Upper lobe of right lung (tissue), 1 donor: ENCODE measurements at places on chromosomes 7 and 10. TPM values are rescaled to one million over a fixed set of nuclear protein-coding genes. Genes with fewer than 3 reads are reported as not detected.
A peak's percentile ranks its signal among the peaks of the same experiment; 100 is the strongest.

DNA sequence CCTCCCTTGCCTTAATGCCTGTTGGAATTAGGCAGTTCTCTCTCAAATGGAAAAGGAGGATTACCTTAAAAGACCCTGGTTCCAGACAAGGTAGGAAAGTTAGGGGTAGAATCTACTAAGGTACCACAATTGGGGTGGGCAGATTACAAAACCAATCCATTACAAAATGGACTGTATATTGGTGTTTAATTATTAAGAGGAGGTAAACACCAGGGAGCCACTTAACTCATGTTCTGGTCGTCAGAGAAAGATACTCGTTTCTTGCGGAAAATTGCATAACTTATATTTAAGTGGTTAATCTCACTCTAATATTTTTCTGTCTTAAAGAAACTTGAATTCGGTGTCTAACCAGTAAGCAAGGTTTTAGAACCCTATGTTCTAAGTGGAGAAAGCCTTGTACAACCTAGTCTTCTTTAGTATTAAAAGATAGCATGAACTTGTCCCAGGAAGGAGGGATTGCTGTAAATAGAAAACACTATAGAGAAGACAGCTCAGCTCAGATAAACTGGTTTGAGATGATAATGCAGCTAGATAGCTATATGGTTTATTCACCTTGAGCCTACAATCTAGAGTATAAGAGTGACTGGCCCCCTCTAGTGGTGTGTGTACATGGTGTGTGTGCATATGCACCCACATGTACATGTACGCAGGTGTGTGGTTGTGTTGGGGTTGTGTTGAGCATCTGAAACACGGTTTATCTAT, 58.0 kb upstream of the STRIP2 start:
- H3K36me3 ChIP-seq: peaks cover 11% of the 10 kb centered on the region
- H3K27me3 ChIP-seq: no peaks in the 10 kb centered on the region
- H3K4me1 ChIP-seq: peaks cover 5% of the 10 kb centered on the region

Gene PNLIPRP3
- total RNA-seq: 0.20 TPM

GRCh38 chr10:21368022-21368582, 157.4 kb downstream of the SKIDA1 start:
- H3K36me3 ChIP-seq: no peaks in the 10 kb centered on the region
- DNase-seq: no peak
- H3K4me1 ChIP-seq: peaks cover 20% of the 10 kb centered on the region
- no peaks in the 10 kb centered on the region for H3K27me3 ChIP-seq

DNA sequence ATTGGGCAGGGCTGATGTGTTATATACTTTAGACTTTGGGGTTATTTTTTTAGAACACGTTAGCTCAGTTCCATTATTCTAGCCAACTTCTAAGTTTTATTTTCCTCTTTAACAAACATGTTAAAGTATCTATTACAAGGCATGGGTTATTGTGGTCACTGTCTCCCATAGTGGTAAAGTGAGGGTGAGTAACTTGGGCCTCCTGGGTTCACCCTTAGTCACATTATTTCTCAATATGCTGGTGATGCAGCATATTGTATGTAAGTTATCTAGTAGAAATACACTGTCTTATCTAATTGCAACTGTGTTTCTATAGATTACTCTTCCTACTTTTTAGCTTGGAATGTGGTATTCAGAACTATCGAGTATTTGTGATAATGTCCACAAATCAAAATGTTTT, 65.9 kb downstream of the BBS9 start:
- H3K36me3 ChIP-seq: no peaks in the 10 kb centered on the region
- no peak for DNase-seq
- H3K27me3 ChIP-seq: no peaks in the 10 kb centered on the region
- H3K4me1 ChIP-seq: peaks cover 2% of the 10 kb centered on the region

GRCh38 chr7:152602962-152603361, 73.0 kb downstream of the XRCC2 start:
- H3K4me1 ChIP-seq: no peaks in the 10 kb centered on the region
- H3K27ac ChIP-seq: no peak overlapping the region
- H3K27me3 ChIP-seq: no peaks in the 10 kb centered on the region
- DNase-seq: no peak

- no peak overlapping the region for H3K27ac ChIP-seq
- H3K4me1 ChIP-seq: peaks cover 9% of the 10 kb centered on the region
- H3K4me3 ChIP-seq: no peak overlapping the region
- no peaks in the 10 kb centered on the region for H3K36me3 ChIP-seq
- no peaks in the 10 kb centered on the region for H3K27me3 ChIP-seq
These were observed 38.2 kb downstream of the WNT2 start for GRCh38 chr7:117284692-117285091.

GRCh38 chr7:4784799-4785198, 9.4 kb downstream of the AP5Z1 start:
- H3K27me3 ChIP-seq: no peaks in the 10 kb centered on the region
- no peak for DNase-seq
- no peak overlapping the region for H3K4me3 ChIP-seq

- no peaks in the 10 kb centered on the region for H3K27me3 ChIP-seq
- H3K27ac ChIP-seq: peak overlapping the region; percentile 56
- no peaks in the 10 kb centered on the region for H3K36me3 ChIP-seq
These were observed 174.8 kb downstream of the KIAA1217 start for GRCh38 chr10:24383681-24384106.

Gene GIMAP7
- 47.0 TPM for total RNA-seq
